ENCODE measurements at places on chromosomes 11 and 22. TPM values are rescaled to one million over a fixed set of nuclear protein-coding genes. Genes with fewer than 3 reads are reported as not detected.

RFPL3 gene
- total RNA-seq, result not detected

MYO7A gene
- total RNA-seq, result 0.69 TPM

ALDH3B1 gene
- total RNA-seq, result 0.94 TPM

C11orf16 gene
- total RNA-seq, result not detected

FAU gene
- total RNA-seq, result 504 TPM

ATM gene
- total RNA-seq, result 22.3 TPM

NDUFA6 gene
- 75.2 TPM for total RNA-seq

YAP1 gene
- total RNA-seq, result 10.3 TPM

MLC1 gene
- total RNA-seq, result not detected
